ENCODE measurements at places on chromosomes 6 and 20.

- no peak for DNase-seq
Observed at GRCh38 chr6:18062733-18063132, 59.7 kb downstream of the NHLRC1 start.

DNA sequence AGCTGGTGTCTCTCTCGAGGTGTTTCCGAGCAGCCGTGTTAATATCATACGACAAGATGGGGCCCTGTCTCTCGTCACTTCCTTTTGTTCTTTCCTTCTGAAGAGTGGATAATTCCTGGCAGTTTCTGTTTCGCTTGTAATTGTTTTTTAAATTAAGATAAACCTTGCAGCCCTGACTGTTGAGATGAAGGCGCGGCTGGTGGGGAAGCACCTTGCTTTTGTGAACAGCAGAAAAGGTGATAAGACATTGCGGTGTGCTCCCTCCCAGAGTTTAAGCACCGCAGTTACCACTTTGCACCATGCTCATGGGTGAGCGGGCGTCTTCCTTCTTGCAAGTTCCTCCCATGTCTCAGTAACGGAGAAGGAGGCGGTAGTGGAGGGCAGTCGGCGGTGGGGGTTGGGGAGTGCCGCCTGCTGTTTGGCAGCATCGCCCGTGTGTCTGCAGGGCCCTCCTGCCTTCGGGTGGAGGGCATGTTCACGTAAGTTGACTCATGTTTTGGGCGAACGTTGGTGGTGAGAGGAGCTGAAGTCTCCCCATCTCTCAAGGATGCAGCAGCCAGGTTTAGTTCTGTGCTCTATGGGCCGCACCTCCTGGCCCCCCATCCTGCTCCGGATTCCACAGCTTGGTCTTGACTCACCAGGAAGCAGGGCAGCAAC lies 345.9 kb downstream of the TAF4 start:
- peak; percentile 78 for DNase-seq

DNA sequence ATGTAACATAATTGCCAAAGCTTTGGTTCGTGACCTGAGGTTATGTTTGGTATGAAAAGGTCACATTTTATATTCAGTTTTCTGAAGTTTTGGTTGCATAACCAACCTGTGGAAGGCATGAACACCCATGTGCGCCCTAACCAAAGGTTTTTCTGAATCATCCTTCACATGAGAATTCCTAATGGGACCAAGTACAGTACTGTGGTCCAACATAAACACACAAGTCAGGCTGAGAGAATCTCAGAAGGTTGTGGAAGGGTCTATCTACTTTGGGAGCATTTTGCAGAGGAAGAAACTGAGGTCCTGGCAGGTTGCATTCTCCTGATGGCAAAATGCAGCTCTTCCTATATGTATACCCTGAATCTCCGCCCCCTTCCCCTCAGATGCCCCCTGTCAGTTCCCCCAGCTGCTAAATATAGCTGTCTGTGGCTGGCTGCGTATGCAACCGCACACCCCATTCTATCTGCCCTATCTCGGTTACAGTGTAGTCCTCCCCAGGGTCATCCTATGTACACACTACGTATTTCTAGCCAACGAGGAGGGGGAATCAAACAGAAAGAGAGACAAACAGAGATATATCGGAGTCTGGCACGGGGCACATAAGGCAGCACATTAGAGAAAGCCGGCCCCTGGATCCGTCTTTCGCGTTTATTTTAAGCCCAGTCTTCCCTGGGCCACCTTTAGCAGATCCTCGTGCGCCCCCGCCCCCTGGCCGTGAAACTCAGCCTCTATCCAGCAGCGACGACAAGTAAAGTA lies 547 bp upstream of the ESR1 start:
- DNase-seq, result peak; percentile 60

DNA sequence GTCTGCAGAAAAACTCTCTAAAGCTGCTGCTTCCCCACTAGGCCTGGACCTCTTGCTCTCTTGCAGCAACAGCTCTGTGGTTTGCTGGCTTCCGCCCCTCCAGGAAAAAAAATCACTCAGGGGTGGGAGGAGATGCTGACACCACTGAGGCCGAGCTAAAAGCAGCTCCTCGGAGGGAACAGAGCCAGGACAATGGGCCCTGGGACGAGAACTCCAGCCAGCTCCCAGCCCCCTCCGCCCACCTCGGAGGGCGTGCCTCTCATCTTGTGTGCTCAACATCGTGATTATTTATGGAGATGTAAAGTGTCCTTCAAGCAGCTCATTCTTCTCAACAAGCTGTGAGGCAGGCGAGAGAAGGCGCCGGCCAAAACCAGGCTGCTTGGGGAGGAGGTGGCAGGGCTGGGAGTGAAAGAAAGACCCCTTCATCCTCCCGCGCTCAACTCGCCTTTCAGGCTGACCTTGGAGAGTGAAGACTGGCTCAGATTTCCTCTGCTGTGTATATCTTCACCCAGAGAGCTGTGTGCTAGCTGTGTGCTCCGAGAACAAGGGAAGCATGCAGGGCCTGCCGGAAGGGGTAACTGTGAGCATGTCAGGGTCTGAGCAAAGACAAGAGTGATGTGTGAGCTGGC lies 53.5 kb upstream of the LRFN2 start:
- peak; percentile 50 for DNase-seq

- DNase-seq, result no peak
Observed at GRCh38 chr20:54619181-54619580, 143.8 kb downstream of the DOK5 start.

DNA sequence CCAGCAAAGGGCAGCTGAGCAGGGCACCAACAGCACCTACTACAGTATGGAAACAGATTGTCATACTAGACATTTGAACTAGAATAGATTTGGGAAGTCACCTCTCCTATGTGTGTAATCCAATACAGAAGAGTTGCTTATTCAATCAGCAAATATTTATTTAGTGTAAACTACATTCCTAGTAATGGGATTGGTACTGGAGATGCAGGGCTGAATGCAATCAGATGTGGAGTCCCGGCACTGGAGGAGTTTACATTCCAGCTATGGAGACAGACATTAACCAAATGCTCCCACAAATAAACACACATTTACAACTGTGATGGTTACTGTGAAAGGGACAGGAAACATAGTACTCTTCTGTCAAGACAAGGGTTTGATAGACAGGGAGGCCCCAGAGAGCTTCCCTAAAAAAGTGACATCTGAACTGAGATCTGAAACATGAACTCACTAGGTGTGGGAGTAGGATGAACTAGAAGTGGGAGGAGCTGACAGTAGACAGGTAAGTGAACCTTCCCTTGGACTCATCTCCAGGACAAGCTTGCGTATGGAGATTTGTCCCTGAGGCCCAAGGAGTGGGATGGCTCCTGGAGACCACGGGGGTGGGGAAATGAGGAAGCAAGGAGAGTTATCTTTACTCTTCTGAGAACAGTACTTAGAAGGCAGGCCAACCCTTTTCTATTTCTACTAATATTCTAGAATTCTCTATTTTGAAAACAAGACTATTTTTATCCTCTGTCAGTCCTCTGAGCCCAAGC lies 420.5 kb downstream of the MAFB start:
- no peak for DNase-seq

- DNase-seq, result no peak
Observed at GRCh38 chr6:122734529-122735395, 44.8 kb upstream of the FABP7 start.

GRCh38 chr6:33252759-33253158 lies 18.9 kb downstream of the VPS52 start:
- no peak for DNase-seq

- DNase-seq, result peak; percentile 35
Observed at GRCh38 chr6:22892452-22892851, 323.1 kb downstream of the HDGFL1 start.

- no peak for DNase-seq
Observed at GRCh38 chr6:41367061-41367460, 31.7 kb downstream of the NCR2 start.

- DNase-seq, result no peak
Observed at GRCh38 chr20:50464725-50465650, 45.2 kb upstream of the PTPN1 start.

DNA sequence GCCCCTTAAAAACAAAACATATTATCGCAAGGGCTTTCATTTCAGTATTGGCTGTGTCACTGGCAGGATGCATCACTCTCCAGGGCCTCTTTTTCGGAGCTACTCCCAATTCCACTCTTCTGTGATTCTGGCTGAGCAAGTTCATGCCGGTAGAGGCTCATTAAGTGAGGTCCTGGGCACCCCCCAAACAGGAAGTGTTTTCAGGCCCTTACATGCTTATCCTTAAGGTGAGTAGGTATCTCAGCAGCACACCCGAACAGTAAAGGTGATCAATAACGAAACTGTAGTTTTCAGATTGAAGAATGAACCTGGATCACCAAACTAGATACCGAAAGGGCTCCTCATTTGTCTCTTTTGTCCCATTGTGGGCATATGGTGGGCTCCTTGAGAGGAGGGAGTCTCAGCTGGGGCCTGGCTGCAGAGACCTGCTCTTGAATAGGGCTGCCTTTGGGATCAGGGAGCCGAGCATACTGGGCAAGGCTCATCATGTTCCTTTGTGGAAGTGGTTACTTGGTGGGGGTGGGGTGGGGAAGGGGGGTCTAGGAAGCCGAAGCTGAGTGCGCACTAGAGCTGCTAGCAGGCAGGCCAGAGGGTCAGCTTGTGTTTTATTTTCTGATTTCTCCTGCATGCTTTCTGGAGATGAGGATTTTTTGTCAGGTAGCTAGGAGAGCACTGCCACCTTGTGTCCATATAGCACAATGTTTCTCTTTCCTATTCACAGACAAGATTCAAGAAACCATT lies 65.2 kb downstream of the CDS2 start:
- peak; percentile 90 for DNase-seq

- no peak for DNase-seq
Observed at GRCh38 chr20:3283222-3283820, 44.3 kb upstream of the SLC4A11 start.

- DNase-seq, result no peak
Observed at GRCh38 chr6:21359926-21360325, 233.6 kb upstream of the SOX4 start.

- no peak for DNase-seq
Observed at GRCh38 chr20:15642676-15643075, 930.6 kb downstream of the KIF16B start.

DNA sequence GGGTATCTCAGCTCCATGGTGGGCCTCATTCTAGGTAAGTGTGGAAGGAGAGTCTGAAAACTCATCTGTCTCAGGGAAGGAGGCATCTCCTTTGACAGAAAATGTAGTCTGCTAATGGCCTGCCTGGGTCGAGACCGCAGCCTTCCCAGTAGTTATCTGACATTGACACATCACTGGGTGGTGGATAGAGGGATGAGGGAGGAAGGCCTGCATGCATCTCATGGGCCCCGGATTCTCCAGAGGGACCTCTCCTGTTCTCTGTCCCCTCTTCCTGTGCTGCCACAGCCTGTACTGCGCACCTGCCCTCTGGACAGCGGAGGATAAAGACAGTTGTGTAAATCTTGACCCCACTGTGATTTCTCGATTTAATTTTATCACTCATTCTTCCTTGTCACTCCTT lies 4.7 kb downstream of the PCMTD2 start:
- no peak for DNase-seq

DNA sequence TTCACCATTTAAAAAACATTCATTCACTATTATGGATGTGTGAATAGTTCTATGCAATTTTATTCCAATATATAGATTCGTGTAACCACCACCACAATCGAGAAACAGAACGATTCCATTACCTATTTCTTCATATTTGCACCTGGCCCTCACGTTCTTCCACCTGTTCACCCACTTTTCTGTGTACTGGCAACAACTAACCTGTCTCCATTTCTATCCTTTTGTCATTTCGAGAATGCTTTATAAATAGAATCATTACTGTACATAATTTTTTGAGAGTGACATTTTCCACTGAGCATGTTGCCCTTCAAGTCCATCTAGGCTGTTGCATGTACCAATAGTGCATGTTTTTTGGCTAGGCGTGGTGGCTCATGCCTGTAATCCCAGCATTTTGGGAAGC lies 23.2 kb upstream of the STX11 start:
- DNase-seq, result no peak

GRCh38 chr20:62178316-62179161 lies 4.3 kb upstream of the MTG2 start:
- DNase-seq, result no peak

DNA sequence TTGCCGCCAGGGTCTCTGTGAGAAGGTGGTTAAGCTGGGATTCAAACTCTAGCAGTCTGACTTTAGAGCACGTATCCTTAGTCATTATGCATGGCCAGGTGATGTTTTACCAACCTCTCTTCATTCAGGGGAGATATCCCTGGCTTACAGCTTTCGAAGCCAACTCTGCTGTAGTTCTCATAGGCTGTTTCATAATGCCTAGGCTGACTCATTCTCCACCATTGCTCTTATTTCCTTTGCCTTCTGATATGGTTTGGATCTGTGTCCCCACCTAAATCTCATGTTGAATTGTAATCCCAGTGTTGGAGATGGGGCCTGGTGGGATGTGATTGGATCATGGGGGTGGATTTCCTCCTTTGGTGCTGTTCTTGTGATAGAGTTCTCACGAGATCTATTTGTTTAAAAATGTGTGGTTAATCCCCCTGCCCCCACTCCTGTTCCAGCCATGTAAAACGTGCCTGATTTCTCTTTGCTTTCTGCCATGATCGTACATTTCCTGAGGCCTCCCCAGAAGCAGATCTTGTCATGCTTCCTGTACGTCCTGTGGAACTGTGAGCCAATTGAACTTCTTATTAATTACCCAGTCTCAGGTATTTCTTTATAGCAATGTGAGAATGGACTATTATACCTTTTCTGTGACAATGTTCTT lies 94.6 kb upstream of the MAN1A1 start:
- peak; percentile 24 for DNase-seq

- DNase-seq, result peak; percentile 51
Observed at GRCh38 chr20:15895560-15896084, 677.6 kb downstream of the KIF16B start.

DNA sequence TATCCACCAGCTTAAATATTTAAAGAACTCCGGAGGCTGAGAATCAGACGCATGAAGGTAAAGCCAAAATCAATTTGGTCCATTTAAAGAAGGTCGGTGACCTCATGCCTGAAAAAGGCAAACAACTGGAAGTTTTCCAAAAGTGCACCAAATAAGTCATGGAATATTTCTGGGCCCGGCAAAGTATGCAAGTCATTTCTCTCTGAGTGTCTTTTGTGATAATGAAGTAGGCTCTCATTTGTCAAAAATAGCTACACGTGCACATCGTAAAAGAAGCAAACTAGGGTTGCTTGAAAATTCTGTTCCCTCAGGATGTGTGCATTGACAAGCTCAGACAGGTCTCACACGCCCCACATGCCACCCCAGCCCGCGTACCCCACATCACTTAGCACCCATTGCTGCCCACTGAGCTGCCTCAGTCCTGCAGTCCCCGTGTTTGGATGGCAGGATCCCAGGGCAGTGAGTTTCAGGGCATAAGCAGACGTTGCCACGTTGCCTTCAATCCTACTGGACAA lies 20.5 kb upstream of the PYGB start:
- peak; percentile 53 for DNase-seq

DNA sequence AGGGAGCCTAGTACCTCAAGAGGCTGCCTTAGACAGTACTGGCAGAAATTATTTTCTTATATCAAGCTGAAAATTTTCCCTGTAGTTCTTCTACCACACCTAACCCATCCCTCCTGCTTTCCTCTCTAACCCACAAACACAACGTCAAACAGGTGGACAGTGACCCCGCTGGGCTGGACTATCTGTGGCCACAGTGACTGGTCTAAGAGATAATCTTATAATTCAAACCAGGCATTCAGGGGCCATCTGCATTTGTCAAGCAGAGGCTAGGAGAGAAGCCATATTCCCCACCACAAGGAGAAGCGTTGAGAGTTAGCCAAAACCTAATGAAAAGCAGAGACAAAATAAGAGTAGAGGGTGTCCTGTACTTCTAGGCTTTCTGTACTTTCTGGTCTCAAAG lies 8.2 kb downstream of the HDDC2 start:
- no peak for DNase-seq

Data from hematopoietic multipotent progenitor cell treated with erythropoietin and hydrocortisone succinate and interleukin-3 and kit ligand, for 4 days (in vitro differentiated cells).